ENCODE measurements at places on chromosomes 2 and 18. TPM values are rescaled to one million over a fixed set of nuclear protein-coding genes. Genes with fewer than 3 reads are reported as not detected.

- no peak for DNase-seq
Observed at GRCh38 chr2:105490956-105491355, 92.1 kb upstream of the FHL2 start.

GRCh38 chr2:96265349-96265839, 403 bp downstream of the TMEM127 start:
- peak; percentile 22 for DNase-seq

GRCh38 chr2:3625186-3625585, 30.3 kb downstream of the COLEC11 start:
- DNase-seq = no peak

DNA sequence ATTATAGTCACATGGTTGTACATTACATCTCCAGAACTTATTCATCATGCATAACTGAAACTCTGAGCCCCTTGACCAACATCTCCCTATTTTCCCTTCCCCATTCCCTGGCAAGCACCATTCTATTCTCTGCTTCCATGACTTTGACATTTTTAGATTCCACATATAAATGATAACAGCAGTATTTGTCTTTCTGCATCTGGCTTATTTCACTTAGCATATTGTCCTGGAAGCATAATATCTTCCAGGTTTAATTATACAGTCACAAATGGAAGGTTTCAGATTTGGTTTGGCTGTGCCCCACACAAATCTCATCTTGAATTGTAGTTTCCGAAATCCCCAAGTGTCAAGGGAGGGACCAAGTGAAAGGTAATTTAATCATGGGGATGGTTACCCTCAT, 626.9 kb upstream of the PKDCC start:
- no peak for DNase-seq

GRCh38 chr2:189933041-189933440, 129.5 kb downstream of the MSTN start:
- DNase-seq = no peak

DNA sequence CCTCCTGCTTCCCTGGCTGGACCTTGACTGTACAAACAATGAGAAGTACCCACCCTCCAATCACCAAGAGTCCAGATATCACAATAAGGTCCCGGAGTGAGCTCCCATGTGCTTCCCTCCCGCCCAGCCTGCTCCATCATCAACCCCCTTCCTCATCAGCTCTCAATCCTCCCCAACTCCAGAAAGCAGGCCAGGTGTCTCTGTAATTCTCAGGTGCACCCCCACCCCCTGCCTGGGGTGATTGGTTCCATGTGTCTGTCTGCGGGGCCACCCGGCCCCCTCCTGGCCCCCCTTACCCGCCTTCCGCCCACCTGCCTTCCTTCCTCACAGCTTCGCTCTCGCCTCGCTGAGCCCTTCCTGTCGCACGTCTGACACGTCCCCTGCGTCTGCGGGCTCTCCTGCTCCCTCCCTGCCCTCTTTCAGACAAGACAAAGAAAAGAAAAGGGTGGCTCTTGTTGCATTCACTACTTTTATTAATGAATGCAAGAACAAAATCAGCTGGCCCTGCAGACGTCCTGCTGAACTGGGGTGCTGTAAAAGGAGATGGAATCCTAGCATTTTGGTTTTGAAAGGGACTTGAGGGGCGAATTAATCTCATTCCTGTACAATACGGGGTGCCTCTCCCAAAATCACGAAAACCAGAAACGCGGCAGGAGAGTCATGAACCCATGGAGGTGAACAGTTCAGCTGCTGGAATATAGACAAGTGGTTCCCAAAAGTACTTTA, 26.5 kb upstream of the IGFBP2 start:
- no peak for DNase-seq

DNA sequence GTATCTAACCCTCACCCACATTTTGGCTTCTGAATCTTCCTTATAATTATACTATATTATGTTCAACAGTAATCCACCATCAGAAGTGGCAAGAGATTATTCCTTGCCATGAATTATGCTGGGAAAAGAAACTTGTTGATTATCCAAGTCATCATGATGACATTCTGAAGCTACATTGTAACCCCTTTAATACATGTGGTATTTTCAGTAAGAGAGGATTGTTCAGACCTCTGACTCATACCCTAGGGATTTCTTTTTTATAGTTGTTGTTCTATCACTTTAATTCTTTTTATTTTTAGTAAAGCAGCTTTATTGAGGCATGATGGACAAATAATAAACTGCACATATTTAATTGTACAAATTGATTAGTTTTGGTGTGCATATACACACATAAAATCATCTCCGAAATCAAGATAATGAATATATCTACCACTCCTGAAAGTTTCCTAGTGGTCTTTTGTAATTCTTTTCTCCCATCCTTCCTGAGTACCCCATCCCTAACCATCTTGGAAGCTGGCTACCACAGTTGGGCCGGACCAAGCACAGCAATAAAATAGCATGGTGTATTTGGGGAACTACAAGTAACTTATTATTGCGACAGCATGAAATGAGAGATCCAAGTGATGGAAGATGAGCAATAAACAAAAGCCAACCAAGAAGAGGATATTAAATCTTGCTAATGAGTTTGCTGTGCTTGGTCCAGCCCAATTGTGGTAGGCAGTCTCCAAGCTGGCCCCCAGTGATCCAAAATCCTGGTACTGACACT, 159.9 kb downstream of the BARD1 start:
- no peak for DNase-seq

GRCh38 chr2:94874277-94874997, 3.2 kb downstream of the TEKT4 start:
- DNase-seq = no peak

DNA sequence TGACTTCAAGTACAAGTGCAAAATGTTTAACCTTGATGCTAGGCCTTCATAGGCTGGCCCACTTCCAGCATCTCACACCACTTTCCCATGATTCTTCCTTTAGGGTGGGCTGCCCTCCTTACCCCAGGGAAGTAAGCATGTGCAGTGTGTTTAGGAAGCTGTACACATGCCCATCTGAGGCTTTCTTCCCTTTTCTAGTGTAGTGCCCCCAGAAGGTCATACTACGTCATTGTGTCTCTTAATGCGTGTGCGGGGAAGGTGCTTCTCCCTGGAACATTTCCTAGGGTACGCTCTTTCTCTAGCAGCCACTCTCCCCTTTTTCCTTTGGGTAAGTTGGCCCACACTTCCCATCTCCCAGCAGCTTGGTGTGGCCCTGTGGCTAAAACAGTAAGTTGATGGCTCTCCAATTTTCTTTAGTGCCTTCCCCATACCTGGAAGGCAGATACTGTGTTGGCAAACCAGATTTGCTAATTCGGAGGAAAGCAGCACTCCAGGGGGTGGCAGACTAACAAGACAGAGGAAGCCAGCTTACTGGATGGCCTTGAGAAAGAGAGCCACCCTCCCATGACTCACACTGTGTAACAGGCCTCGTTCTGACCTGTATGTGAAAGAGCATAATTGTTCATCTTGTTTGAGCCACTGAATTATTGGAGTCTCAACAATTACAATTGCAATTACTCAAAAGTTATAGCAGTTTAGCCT, 1.1 kb upstream of the SULT6B1 start:
- no peak for DNase-seq

- no peak for DNase-seq
Observed at GRCh38 chr2:63058144-63058920, 7.7 kb downstream of the OTX1 start.

- no peak for DNase-seq
Observed at GRCh38 chr2:47109007-47109375, 46.1 kb downstream of the STPG4 start.

- no peak for DNase-seq
Observed at GRCh38 chr18:38369772-38370690, 804.4 kb upstream of the CELF4 start.

DNA sequence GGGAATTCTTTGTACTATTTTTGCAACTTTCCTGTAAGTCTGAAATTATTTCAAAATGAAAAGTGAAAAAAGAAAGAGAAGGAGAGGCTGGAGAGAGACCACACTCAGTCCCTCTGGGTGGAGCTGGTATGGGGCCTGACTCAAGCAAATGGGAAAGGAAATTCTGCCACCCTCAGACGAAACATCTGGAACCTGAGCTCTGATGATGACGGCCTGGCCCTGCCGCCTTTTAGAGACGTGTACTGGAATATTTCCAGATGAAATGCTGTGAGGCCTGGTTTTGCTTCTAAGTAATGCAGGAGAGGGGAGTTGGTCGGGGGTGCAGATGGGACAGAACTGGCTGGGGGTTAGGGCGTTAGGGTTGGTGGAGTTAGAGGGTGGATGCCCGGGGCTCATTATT, 57.4 kb upstream of the GLI2 start:
- DNase-seq = peak; percentile 18

DNA sequence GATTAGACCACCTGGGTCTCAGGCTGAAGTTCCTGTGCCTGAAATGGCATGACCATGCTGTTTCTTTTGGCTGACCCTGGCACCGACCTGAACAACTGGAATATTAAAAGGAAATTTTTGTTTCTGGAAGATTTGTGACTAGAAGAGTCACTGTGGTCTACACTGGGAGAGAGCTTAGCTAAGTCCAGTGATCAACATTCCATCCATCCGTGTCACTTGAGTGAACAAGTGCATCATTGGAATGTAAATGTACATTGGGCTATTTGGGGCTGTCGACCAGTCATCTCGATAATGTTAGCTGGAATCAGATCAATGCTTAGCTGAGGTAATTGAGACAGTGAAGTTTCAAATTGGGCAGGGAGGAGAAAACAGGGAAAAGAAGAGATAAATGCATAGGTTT, 95.4 kb upstream of the CCDC85A start:
- no peak for DNase-seq

DNA sequence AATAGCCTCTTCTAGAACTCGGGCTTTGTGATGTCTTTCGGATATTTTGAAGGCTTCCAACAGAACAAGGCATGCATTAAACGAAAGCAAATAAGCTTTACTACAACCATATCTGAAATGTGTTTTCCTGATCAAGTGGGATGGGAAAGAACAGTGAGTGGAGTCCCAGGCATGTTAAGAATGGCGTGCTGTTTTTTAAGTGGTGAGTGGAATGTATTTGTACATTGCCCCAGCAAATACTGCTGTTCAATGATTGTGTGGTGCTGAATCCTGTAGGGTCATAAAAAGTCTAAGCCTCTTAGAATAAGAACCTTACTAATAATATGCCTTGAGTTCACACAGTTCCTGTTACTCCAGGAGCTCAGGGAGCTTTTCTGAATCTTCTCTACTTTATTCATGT, 52.5 kb downstream of the POMC start:
- DNase-seq = no peak

DNA sequence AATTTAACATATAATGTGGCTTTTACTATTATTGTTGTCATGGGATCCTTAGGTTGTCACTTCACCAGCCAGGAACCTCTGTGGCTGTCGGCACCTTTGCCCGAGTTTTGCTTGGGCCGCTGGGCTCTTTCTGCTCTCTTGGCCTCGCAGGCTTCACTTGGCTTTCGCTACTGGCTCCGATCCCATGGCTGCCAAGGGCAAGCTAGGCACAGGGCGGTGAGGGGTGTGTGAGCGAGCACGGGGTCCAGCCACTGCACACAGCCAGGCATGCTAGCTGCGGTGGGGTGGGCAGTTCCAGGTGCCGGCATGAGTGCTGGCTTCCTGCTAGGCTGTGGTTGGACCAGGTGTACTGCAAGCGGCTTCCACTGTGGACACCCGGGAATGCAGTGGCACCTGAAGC, 23.4 kb upstream of the RAPGEF4 start:
- no peak for DNase-seq

DNA sequence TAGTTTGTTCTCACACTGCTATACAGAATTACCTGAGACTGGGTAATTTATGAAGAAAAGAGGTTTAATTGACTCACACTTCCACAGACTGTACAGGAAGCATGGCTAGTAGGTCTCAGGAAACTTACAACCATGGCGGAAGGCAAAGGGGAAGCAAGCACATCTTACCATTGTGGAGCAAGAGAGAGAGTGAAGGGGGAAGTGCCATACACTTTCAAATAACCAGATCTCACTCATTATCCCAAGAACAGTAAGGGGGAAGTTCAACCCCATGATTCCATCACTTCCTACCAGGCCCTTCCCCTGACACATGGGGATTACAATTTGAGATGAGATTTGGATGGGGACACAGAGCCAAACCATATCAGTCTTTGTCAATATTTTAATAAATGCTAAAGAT, 5.0 kb upstream of the CRYGB start:
- DNase-seq = no peak

DNA sequence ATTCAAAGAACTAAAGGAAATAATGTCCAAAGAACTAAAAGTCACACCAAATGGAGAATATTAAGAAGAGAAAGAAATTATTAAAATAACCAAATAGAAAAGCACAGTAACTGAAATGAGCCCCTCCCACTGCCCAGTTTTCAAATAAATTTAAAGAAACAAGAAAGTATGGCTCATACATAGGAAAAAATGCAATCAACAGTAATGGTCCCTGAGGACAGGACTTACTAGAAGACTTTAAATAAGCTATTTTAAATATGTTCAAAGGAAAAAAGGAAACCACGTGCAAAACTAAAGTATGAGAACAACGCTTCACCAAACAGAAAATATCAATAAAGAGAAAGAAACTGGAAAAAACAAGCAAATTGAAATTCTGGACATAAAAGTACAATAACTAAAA, 58.9 kb downstream of the TMEM131 start:
- no peak for DNase-seq

GRCh38 chr2:60441800-60442199, 111.7 kb downstream of the BCL11A start:
- DNase-seq = no peak

- no peak for DNase-seq
Observed at GRCh38 chr2:20603791-20604190, 47.1 kb downstream of the HS1BP3 start.

DNA sequence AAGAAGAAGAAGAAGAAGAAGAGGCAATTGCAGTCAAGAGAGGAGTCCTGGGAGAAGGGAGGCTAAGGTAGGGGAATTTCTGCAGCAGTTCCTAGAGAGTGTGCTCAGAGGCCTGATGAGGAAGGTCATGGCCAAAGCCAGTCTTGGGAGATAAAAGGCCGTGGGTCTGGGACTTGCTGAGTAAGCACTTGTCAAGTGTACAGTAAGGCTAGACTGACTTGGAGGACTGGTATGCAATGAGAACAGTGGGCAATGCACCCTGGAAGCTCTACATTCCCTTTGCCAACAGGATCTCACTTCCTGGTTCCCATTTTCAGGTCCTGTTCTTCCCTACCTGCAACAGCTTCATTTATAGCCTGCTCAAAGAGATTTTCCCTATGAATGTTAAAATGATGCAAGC, 28.6 kb upstream of the CYP26B1 start:
- no peak for DNase-seq

- DNase-seq = no peak
Observed at GRCh38 chr2:172079838-172080640, 5.3 kb upstream of the DLX1 start.

CCDC85A gene
- total RNA-seq = 6.3 TPM

HOXD13 gene
- total RNA-seq = not detected

LIPT1 gene
- total RNA-seq = 2.7 TPM

DRC1 gene
- 5.7 TPM for total RNA-seq

LAMA3 gene
- total RNA-seq = 80.6 TPM

CHRND gene
- not detected for total RNA-seq

SKA1 gene
- not detected for total RNA-seq
